ENCODE measurements at places on chromosomes 3 and 15.

DNA sequence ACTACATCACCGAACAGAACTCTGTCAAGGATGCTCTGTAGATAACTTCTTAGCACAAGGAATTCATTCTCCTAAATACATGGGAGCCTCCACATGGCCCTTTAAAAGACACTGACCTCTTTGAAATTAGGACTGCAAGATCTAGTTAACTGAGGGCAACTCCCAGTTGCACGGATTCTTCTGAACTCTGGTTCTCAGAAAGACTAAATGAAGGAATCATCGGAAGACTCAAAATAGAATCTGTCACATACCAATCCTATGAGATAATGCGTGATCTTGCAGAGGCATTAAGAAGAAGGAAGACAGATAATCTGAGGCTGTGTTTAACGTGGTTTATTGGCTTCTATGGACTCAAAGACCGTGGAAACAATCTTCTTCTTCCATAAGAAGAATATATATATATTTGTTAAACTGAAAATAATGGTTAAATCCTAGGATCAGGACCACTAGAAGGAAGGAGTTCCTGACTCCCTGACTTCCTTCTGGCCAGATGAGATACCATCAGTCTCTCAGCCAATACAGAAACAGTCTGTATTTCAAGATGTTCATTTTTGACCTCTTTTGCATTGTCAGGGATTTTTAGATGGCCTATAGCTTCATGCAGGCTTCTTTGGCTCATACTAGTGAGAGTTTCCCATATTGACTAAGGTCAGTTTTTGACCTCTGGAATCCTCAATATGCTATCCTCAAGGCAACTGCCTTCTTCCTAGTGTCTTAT is 33.9 kb upstream of the TBC1D23 start:
- DNase-seq: no peak

DNA sequence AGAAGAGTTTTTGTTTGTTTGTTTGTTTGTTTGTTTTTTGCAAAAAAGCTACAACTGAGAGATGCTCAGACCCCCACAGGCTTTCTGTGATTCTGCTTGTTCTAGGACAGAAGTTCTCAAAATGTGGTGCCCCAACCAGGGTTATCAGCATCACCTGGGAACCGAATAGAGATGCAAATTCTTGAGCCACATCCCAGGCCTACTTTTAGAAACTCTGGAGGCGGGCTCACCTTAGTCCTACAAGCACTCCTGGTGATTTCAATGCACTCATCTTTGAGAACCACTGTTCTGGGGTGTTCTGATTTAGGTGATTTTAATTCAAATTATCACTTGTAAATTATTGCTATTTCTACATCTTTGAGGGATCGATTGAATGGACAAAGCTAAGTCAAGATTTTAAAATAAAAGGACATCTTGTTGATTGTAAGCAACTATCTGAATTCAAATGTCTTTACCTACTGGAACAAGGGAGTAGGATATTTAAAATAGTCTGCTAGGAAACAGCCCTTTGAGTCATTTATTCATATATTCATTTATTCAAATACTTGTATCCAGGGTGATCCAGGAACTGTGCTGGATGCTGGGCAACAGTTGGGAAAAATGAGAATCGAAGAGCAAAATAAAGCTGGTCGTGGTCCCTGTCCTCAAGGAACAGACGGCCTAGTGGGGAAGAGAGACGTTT is 44.7 kb upstream of the CADPS start:
- no peak for DNase-seq

- DNase-seq: no peak
Measured at GRCh38 chr3:195739561-195740111, 18.9 kb downstream of the MUC20 start.

- DNase-seq: no peak
Measured at GRCh38 chr15:58043192-58043903, 22.2 kb downstream of the ALDH1A2 start.

DNA sequence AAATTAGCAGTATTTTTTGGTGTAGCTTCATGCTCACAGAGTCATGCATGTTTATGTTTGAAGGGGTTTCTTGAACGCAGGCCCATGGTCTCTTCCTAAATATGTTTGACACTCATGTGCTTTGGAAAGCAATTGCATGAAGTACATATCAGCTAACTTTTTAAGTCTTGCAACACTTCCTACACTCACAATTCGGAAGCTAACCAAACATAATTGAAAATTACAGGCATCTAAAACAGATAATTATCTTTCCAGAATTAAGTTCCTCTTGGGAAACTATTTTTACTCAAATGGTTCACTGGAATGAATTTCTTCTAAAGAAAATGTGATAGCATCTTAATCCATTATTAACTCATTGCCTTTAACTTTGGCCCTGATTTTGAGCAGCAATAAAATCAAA is 438.9 kb downstream of the RAP2B start:
- DNase-seq: no peak

GRCh38 chr3:100880845-100881244 is 112.4 kb downstream of the ABI3BP start:
- DNase-seq: no peak

DNA sequence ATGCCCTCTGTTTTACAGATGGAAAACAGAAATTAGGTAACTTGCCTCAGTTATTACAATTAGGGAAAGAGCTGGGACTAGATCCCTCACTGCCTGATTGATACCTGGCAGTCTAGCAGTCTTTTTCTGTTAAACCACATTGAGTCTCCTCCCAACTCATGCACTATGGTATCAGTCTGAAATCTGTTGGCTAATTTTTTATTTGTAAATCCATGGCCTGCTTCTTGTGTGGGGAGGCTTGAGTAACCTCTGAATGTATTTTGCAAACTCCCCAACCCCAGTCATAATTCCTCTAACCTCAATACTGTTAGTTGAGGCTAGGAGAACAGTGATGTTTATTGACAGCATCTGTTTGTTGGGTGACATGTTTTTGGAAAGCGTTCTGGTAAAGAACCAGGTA is 35.9 kb downstream of the TMOD3 start:
- DNase-seq: no peak

GRCh38 chr3:125375950-125376679 is 990 bp upstream of the ZNF148 start:
- no peak for DNase-seq

- no peak for DNase-seq
Measured at GRCh38 chr15:39855400-39855799, 64.7 kb downstream of the GPR176 start.

DNA sequence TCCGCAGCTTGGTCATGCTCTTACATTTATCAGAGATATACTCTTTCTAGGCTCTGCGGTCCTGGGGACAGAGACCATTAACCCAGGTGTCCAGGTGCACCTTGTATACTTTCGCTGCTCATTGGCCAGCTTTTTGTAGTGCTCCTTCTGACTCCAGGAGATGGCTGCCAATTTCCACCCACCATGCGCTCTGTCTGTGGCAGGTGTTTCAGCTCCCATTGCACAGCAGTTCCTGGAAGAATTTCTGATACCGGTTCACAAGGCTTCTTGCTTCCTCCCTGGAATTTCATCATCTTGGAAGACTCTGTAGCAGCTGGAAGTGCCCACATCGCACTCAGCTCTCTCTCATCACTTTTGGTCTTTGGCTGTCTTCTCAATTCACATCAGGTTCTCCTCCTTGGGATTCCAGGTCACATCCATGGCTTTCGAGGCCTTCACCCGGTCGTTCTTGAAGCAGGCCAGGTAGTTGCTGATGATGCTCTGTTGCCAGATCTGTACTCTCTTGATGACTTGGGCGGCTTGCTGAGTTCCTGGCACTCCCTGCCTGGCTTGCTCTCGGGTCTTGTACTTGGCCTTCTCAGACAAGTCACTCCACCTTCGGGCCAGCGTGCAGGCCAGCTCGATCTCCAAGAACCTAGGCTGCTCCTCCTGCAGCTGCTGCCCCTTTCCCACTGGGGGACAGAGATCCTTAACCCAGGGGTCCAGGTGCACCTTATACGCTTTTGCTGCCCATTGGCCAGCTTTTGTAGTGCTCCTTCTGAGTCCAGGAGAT is 41.1 kb upstream of the ARL8B start:
- no peak for DNase-seq

DNA sequence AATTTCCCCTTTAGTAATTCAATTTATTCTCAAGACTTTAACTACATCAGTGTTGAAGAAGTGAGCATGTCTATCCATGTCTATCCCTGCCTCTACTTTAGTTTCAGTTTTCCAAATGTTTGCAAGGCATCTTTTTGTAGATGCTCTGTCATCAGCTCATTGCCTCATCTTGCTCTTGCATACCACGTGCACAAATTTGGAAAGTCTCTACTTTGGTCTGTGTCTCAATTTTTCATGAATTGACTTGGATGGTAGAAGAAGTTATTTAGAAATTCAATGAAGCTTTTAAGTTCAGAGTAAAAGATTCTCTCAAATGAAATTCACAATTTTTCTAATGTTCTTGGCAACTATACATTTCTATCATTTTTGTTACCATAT is 55.3 kb downstream of the CLDN1 start:
- DNase-seq: no peak

DNA sequence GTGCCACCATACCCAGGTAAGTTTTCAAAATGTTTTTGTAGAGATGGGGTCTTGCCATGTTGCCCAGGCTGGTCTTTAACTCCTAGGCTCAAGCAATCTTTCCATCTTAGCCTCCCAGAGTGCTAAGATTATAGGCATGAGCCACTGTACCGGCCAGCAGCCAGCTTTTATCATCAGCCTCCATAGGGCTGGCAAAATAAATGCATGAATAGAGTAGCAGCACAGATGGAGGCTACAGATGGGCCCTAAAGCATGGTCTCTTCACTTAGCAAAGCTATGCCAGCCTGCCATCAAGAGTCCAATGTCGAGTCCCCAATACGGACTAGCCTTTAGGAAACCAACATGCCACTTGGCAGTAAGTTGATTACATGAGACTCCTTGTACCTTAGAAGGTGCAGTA is 63.8 kb downstream of the CNTN3 start:
- no peak for DNase-seq

DNA sequence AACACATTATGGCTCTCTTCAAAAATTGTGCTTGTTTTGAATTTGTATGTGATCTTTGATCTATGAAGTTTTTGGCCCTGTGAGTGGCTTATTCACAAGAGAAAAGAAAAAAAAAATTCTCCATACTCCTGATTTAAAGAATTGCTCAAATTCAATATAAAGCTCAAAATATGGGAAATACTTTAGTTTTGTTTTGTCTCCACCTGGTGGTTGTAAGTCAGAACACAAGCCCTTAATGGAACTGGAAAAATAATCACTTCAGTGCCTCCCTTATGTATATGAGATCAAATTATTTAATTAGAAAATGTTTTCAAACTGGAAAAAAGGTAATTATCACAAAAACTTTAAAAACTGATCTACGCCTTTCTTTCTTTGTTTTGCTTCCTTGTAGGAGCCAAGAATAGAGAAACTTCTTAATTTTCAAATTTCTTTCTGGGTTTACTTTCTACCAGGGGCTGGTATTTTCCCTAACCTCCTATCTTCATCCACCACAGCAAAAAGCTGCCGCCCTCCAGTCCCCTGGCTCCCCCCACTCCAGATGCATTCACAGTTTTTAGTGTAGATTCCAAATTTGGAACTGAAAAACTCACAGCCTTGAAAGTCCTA is 50.6 kb downstream of the SERP1 start:
- DNase-seq: peak; percentile 30

- no peak for DNase-seq
Measured at GRCh38 chr3:71997066-71997653, 212.2 kb upstream of the PROK2 start.

GRCh38 chr15:64686130-64686735 is 89.2 kb downstream of the RBPMS2 start:
- DNase-seq: peak; percentile 47

DNA sequence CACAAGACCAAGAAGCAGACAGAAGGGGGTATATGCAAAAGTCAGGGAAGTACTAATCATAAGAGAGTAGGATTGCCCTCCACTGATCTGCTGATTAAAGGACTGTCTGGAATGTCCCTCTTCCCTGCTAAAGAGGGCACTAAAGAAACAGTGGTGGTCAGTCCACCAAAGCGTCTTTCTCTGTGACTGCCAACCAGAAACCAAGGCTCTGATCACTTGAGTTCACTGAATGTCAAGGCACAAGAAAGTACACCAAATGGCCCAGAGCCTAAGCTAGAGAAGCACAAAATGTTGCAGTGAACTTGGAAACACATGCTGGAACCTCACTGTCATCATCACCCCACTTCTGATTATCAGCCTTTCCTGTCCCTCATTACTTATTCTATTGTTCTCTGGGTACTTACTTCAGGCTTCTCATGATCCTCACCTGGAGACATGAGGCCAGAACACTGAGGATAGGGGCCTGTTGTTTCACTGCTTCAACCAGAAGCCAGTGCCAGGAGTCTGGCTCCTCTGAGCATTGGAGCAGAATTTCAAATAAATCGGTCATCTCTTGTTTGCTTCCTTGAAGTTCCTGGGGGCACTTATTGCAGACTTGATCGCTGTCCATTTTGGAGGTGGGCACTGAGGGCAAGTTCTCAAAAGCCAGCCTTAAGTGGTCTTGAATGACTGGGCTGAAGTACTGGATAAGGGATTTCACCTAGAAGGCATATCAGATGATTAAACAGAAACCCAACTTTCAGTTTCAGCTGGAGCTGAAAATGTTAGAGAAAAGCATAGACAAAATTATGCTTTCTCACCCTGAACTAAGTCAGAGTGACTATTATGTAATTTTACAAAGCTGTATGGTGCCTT is 58.9 kb downstream of the EIF3J start:
- DNase-seq: no peak

DNA sequence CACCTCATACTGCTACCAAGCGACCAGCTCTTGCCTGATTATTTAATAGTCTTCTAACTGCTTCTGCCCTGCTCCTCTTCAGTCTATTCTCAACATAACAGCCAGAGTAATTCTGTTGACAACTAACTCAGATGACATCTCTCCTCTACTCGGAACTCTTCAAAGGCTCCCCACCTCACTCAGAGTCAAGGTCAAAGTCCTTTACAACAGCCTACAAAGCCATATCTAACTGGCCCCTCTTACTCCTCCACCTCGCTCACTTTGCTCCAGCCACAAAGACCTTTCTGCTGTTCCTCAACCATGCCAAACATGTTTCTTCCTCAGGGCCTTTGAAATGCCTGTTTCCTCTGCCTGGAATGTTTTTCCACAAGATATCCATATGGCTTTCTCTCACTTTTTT is 43.6 kb downstream of the PIK3R4 start:
- no peak for DNase-seq

GRCh38 chr3:175146258-175146657 is 287.1 kb downstream of the NAALADL2 start:
- no peak for DNase-seq

DNA sequence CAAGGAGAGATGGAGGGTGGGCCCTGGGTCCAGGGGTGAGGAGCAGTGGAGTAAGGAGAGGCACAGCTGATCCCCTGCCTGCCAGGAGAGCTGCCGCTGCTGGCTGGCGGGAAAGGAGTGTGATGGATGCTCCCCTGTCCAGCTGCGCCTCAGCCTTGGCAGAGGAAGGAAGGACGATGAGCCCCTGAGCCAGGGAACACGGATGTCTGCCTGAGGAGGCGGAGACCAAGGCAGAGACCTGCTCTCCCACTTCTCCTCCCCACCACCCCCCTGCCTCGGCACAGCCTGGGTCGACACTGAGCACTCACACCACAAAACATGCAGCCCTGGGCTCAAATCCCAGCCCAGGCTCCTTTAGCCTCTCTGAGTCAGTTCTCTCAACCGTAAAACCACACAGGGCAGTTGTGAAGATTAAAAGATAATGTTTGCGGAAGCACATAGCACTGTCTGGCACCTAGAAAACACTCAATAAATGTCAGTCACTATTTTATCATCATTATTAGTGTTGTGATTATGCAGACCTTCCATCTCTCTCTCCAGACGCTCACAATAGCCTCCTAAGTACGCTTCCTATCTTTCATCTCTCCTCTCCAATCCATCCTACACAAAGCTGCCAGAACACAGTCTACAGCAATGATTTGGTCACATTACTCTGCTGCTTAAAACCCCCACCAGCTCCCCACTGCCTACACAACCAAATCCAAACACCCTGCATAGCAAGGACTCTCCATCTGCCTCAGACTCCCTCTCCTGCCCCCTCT is 52.2 kb downstream of the SEMA5B start:
- no peak for DNase-seq

All from memory B cell (primary cell).